ENCODE measurements at places on chromosomes 16 and 17.

DNA sequence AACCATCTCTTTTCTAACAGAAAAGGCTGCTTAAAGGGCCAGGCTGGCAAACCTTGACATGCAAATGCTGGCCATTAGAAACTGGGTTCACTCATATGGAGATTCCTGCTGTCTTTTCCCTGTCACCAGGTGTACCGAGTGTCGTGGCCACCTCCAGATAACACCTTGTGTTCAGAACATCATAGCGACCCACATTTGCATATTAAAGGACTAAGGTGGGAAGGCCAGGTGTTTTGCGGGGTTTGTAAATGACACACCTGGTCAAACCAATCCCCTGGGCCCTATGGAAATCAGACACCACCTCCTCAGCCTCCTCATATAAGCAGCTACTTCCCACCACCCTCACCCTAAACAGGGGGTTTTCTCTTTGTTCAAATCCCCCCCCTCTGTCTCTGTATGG is 2.5 kb upstream of the AIPL1 start:
- no peak for DNase-seq

- no peak for DNase-seq
These were observed 287 bp upstream of the INTS2 start for GRCh38 chr17:61928101-61928436.

DNA sequence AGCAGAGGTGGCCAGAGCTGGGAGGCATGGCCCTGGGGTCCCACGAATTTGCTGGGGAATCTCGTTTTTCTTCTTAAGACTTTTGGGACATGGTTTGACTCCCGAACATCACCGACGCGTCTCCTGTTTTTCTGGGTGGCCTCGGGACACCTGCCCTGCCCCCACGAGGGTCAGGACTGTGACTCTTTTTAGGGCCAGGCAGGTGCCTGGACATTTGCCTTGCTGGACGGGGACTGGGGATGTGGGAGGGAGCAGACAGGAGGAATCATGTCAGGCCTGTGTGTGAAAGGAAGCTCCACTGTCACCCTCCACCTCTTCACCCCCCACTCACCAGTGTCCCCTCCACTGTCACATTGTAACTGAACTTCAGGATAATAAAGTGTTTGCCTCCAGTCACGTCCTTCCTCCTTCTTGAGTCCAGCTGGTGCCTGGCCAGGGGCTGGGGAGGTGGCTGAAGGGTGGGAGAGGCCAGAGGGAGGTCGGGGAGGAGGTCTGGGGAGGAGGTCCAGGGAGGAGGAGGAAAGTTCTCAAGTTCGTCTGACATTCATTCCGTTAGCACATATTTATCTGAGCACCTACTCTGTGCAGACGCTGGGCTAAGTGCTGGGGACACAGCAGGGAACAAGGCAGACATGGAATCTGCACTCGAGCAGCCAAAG is 2.3 kb downstream of the CSF3 start:
- DNase-seq, result no peak

DNA sequence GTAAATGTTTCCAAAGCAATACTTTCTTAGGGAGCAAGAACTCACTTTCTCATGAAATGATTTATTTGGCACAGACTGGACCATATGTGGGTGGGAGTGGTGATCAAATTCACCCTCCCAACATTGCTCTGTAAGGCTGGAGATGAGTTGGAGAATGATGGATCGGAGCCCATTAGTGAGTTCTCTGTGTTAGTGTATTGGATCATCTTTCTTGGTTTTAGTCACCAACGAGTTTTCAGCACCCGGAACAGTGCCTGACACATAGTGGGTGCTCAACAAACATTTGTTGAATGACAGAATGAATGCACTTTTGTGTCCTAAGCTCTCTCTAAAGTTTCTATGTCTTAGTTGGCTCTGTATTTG is 104.5 kb upstream of the FAM20A start:
- DNase-seq, result no peak

DNA sequence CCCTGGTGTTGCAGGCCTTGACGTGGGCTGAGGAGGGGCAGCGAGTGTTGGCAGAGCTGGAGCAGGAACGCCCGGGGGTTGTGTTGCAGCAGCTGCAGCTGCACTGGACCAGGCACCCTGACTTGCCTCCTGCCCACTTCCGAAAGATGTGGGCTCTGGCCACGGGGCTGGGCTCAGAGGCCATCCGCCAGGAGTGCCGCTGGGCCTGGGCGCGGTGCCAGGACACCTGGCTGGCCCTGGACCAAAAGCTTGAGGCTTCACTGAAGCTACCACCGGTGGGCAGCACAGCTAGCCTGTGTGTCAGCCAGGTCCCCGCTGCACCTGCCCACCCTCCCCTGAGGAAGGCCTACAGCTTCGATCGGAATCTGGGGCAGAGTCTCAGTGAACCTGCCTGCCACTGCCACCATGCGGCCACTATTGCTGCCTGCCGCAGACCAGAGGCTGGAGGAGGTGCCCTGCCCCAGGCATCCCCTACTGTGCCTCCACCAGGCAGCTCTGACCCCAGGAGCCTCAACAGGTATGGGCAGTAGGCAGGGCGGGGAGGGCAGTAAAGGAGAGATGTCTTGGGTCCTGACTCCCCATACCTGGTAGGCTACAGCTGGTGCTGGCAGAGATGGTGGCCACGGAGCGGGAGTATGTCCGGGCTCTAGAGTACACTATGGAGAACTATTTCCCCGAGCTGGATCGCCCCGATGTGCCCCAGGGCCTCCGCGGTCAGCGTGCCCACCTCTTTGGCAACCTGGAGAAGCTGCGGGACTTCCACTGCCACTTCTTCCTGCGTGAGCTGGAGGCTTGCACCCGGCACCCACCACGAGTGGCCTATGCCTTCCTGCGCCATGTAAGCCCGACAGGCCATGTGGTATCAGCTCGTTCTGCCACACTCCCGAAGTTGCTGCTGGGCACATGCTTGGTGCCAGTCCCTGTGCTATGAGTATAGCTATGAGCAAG is 5.6 kb downstream of the PLEKHG4 start:
- no peak for DNase-seq

DNA sequence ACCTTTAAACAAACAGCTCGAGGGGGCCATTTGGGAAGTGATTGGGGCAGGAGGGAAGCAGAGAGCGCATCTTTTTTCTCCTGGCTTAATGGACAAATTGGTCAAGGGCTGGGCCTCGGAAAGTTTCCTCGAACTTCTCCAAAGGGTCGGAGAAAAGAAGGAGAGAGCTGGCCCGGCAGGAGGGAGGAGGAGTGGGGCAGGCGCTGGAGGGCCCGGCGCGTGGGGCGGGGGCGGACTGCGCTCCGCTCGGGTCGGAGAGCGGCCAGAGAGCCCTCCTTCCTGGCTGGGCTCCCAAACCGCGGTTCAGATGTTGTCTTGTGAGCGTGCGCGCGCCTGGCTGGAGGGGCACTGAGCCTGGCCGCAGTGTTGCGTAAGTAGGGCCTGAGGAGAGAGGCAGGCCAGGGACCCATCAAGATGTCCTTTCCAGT is 1.2 kb downstream of the MMP2 start:
- DNase-seq, result peak; percentile 85

- DNase-seq, result no peak
These were observed 38.2 kb downstream of the GPRC5B start for GRCh38 chr16:19846436-19846835.

DNA sequence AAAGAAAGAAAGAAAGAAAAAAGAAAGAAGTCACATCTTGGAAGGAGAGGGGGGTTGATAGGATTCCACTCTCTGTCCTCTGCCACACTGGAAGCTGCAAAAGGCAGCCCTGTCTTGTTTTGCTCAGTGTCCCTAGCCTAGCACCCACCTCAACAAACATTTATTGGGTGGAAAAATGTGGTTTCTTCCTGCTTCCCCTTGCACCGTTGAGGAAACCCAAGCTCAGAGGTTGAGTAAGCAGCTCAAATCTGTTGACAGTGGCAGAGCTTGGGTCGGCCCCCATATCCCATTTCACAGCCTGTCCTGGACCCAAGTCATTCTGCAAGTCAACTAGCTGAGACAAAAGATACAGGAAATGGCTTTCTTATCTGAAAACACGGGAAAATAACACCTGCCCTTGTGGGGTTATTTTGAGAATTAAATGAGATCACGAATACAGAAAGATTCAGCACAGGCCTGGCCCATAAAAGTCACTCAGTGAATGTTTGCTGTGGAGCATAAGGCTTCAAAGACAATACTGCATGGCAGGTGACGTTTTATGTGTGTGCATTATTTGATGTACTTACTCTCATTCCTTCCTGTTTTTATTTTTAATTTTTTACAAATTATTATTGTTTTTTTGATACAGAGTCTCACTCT is 63.6 kb downstream of the SCNN1B start:
- no peak for DNase-seq

DNA sequence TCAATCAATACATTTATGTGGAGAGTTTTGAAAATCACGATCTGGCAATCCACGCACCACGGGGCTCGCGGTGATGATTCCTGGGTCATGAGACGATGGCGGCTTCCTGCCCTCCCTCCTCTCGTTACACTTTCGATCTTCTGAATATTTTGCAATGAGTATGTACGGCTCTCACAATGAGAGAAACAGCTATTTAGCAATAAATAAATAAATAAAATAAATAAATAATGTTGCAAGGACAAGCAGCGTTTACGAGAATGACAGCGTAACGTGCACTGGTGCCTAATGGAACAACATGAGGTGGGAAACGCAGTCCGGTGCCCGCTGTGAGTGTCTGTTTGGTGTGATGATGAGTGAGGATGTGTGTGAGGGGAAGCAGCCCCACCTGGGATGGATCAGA is 46.7 kb upstream of the JPH3 start:
- DNase-seq, result no peak
